NCI-H526 treated with DMSO at 0.1 percent for 48 hours (cell line): ENCODE measurements at places on chromosomes 3 and 15.

DNA sequence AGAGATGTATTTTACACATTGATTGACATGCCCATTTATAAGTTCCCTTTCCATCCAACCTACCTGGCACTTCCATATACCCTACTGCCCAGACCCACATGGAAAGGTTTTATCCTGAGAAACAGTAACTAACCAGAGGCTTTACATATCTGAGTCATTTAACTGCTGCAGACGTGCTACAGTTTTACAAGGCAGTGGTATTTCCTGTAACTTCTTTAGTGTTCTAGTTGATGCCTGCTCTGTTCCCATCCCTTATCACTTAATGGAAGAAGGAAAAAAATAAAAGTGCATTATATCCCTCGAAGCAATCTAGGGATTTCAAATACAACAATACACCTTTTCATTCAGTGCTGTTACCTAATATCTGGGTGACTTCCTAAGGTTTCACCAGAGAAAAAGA, 107.1 kb downstream of the TMCO5A start:
- no peak for DNase-seq

DNA sequence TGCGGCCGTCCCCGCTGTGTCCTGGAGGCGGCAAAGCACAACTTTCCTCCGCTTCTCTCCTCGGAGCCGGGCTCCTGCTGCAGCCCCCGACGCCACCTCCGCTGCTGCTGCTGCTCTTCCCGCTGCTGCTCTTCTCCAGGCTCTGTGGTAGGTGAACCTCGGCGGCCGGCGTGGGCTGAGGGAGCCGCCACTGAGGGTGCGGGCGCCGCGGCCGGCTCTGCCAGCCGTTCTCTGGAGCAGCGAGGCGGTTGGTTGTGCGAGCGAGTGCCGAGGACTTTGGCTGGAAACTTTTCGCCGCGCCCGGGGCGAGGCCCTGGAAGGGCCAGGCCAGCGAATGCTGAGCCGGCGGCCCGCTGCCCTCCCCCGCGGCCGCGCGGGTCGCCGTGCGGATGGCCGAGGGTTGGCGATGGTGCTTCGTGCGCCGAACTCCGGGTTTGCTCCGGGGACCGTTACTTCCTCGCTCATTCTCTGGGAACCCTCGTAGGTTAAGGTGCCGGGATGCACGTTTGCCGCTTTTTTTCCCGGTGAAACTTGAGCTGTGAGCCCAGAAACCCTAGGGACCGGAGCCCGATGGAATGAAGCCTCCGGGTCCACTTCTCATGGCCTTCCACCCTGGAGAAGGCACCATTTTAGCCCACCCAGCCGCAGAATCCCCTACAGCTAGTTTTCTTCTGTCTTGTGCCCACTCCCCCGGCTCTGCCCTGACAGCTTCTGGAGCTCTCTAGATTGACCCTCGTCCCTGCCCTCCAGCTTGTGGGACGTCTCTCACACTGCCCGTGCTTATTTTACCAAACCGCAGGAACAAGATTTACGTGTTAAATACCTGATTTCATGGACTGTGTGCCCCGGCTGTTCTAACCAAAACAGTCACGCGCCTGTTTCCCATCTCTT, 660 bp downstream of the NECTIN3 start:
- no peak for DNase-seq

DNA sequence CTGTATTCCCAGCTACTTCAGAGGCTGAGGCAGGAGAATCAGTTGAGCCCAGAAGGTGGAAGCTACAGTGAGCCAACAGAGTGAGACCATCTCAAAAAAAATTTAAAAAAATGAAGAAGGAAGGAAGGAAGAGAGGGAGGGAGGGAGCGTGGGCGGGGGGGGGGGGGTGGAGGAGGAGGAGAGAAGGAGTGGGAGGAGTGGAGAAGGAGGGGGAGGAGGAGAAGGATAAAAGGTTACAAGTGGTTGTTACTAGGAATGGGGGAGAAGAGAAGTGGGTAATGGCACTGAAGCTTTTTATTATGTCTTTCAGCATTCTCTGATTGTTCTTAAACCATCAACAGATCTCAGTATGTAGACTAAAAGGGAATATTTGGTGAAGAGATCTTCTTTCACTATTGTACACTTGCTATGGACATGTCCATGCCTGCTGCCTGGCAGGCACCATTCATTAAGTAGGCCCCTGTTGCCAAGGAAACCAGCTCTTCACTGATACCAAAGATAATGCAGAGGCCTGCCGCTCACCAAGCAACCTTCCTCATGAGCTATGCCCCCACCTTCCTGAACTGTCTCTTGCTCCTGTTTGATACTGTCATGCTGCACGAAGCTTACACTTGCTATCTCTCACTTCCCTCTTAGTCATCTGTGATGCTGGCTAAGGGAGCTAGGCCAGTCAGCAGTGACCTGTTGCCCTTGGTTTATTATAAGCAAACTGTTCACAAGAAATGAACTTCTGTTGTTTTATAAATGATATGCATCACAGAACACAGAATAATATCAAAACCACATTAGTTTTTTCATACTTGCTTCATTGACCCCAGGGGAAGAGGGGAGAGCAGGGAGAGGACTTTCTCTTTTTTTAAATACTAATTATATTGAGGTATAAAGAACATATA, 23.1 kb downstream of the EPM2AIP1 start:
- peak; percentile 93 for DNase-seq

DNA sequence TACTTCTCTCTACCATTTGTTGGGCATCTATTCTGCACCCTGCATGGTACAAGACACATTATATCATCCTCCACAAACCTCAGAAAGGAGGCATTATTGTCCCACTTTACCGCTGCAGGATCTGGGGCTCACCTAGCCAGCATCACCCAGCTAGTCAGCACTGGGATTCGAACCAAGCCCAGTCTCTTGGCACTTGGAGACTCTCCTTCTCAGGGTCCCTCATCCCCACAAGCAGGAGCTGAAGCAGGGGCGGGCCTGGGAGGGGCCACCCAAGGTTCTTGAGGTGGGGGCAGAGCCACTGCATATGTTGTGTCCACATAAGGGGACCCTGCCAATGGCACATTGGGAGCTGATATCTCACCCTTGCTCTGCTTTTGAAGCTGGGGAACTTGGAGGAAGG, 41.3 kb downstream of the SLC6A1 start:
- DNase-seq: no peak

DNA sequence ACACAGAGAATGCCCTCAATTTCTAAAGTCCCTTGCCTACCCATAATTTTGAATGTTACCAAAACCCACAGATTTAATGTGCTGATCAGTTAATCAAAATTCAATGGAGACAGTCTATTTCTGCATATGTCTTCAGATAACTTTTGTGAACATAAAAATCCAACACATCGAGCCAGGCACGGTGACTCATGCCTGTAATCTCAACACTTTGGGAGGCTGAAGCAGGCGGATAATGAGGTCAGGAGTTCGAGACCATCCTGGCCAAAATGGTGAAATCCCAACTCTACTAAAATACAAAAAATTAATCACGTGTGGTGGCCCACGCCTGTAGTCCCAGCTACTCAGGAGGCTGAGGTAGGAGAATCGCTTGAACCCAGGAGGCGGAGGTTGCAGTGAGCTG, 49.3 kb downstream of the PEAK1 start:
- no peak for DNase-seq

- no peak for DNase-seq
Measured at GRCh38 chr15:98842192-98842972, 165.2 kb downstream of the PGPEP1L start.

- DNase-seq: no peak
Measured at GRCh38 chr3:72428803-72429202, 419.4 kb downstream of the SHQ1 start.

DNA sequence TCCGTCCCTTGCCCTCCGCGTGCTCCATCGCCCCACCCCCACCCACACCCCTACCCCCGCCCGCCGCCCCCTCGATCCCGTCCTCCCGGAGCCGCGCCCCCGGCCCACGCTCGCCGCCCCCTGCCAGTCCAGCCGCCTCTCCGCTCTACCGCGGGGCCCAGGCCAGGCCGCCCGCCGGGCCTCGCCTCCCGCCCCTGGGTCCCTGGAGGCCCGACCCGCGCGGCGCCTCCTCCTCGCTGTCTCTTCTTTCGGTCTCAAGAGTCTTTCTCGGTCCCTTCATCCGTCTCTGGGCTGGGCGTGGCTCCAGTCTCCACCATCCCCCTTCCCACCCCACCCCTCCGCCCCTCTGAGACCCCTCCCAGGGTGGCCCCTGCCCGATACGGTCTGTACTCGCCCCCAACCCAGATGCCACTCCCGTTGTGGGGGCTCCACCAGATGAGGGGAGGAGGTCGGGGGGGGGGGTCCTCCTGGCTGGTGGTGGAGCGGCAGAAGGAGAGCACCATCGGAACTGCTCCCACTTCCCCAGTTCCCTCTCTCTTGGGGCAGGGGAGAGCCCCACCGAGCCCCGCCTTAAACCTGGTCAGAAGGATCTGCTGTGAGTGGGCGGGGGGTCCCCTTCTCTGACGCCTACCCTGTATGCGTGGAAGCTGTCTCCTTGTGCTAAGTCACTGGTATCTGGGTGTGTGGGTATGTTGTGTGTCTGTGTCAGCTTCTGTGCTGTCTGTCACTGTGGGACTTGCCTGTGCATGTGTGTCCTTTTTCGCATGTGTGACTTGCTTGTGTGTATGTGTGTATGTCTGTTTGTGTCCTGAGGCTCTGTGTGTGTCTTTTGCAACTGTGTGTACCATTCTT, 1.0 kb downstream of the PRKCD start:
- peak; percentile 33 for DNase-seq

DNA sequence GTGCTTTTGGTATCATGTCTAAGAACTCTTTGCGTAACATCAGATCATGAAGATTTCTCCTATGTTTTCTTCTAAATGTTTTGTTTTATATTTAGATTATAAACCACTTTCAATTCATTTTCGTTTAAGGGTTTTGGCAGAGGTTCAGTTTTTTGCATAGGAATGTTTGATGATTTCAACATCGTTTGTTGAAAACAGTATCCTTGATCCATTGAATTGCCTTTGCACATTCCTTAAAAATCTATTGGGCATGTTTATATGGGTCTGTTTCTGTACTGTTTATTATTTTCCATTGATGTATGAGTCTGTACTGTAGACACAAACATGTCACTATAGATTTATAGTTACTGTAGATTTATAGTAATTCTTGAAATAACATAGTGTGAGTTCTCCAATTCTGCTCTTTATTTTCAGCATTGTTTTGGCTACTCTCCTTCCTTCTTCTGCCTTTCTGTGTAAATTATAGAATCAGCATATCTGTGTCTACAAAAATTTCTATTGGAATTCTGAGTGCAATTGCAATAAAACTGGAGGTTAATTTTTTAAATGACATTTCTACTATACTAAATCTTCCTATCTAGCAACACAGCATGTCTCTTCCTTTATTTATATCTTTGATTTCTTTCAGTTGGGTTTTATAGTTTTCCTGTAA, 374.0 kb downstream of the SV2B start:
- no peak for DNase-seq

GRCh38 chr3:53111822-53112221, 18.4 kb downstream of the RFT1 start:
- no peak for DNase-seq

GRCh38 chr15:62951481-62951880, 91.1 kb upstream of the TPM1 start:
- no peak for DNase-seq

DNA sequence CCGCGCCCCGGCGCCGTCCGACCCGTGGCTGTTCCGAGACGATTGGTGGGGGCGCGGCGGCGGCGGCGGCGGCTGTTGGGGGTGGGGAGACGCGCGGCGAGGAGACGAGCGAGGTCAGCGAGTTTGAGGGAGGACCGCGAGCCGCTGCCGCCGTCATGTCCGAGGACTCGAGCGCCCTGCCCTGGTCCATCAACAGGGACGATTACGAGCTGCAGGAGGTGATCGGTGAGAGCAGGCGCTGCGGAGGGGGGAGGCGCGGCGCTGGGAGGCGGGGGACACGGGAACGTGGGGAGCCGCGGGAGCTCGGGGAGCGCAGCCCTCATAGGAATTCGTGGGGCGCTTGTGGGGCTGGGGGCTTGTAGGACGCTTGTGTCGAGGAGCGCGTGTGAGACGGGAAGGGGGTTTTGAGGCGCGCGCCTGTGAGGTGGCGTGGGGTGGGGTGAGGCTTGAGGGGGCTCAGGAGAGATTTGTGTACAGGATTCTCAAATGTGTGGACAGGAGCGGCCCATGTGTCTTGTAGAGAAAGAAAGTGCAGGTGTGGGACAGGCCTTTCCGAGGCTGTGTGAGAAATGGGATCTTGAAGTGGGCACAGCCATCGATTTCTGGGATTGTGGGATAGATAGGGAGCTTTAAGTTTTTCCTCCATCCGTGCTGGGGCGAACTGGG, 518 bp downstream of the OXSR1 start:
- DNase-seq: peak; percentile 22

GRCh38 chr3:71250026-71250425, 333.5 kb downstream of the FOXP1 start:
- DNase-seq: no peak
